AG04449 (cell line): ENCODE measurements at places on chromosomes 2 and 18.

DNA sequence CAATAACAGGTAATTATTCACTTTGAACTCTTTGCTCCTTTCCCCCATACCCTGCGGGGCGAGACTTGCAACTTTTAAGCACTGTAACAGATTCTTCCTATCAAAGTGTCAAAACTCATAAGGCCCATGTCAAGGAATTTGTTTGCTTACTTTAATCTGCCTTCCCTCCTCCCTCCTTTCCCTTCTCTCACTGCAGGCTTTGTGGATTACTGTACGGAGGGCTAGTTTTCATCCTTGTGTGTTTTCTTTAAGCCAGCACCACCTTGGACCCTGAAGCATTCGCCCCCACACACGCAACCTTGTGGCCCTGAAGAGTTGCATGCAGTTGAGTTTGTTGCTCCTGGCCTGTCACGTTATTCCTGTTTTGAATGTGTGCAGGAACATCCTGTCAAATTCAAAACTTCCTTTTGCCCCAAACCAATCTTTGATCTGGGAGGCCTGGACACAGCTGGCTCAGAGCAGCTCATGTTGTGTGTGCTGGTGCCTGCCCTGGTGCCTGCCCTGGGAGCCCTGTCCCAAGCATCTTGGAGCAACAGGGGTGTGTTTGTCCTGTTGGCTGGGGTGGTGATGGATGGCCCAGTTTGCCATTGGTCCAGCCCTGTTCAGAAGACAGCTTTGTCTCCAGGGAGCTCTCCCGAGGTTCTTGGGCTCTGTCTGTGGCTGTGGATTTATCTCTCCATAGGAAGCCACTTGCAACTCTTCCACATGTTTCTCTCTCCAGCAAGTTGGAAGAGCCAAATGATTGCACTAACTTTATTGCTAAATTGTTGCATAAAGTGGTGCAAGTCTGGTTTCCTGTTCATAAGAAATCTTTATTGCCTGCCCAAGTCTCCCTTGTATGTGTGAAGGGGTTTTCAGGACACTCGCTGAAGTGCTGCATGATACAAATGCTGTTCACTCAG lies 199.6 kb downstream of the VAPA start:
- no peak for DNase-seq

DNA sequence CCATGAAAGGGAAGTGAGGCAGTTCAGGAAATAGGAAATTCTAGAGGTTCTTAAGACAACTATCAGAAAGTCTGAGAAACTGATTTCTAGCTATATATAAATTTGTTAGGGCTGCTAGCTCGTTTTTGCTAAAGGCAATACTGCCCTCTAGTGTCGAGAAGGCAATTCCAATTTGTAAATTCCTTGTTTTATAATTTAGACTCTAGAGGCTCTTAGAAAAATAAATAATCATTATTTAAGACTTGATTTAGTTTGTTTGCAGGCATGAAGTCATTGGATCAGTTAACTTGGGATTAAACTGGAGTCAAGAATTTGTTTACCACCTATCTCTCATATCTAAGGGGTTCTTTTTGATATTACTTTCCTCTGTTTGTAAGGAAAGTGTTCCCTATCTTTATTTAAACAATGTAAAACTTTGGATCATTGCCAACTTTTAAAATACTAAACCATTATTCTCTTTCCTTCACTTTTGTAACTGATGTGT lies 66.2 kb downstream of the ACVR2A start:
- peak; percentile 16 for DNase-seq

DNA sequence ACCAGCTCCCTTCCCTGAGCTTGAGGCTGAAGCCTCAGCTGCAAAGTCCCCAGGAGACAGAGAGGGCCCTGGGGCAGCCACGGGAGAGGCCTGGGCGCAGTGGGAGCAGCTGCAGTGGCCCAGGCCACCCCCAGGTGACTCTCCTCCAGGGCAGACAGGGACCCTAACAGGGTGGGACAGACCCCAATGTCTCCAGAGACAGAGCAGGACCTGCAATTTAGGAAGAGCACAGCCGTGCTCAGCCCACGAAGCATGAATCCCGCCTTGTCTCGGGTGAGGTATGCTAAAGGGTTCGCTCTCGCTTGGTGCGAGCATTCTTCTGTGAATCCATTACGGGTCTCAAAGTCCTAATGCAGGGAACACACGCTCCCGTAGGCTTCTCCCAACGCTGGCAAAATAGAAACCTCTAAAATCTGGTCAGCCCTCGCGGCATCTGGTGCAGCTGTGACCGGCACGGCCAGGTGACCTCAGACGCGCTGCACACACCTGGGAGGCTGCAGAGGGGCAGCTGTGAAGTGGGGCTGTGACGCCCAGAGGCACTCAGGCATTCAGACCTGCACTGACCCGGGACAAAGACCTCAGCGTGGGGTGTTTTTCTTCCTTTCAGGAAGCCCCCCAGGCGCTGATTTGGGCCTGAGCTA lies 12.6 kb downstream of the MBP start:
- DNase-seq, result no peak

GRCh38 chr2:27303093-27304025 lies 4.9 kb downstream of the UCN start:
- DNase-seq, result no peak

DNA sequence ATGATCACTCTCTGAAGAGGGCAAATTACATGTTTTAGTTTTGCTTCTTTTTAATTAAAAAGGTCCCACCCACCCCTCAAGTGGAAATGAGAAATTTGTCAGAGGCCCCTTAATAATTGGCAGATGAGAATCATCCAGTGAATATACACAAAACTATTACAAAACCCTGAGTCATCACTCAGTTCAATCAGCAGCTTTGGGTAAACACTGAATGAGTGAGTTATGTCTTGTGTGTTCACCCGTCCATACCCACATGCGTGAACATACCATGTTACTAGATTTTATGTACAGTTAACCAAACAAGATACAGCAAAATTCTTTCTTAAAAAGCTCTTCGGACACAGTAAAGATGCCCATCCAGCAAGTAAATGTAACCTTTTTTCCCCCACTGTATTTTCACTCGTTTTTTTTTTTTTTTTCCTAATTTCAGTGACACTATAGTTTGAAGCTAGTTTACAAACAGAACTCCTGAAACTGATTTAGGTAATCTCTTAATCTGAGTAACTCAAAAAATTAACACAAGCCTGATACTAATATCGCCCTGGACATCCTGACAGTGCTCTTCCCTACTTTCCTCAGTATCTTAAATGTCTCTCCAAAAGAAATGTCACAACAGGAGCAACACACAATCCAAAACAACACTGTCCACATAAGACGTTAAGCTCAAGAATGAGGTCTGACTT lies 1.4 kb downstream of the PSME4 start:
- DNase-seq, result no peak

- DNase-seq, result peak; percentile 14
Measured at GRCh38 chr2:150063432-150063889, 424.0 kb downstream of the RND3 start.

- DNase-seq, result no peak
Measured at GRCh38 chr18:78739882-78740677, 239.5 kb upstream of the SALL3 start.

- DNase-seq, result no peak
Measured at GRCh38 chr18:41034413-41034812, 920.6 kb upstream of the PIK3C3 start.

DNA sequence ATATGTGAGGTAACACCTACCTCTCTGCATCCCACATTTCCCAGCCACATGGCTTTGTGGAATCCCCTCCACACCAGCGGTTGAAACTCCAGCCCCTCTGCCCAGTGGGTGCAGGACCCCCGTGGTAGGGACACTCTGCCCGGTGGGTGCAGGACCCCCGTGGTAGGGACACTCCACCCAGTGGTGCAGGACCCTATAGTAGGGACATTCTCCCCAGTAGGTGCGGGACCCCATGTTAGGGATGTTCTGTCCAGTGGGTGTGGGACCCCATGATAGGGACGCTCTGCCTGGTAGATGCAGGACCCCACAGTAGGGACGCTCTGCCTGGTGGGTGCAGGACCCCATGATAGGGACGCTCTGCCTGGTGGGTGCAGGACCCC lies 11.5 kb downstream of the COPS9 start:
- DNase-seq, result no peak

DNA sequence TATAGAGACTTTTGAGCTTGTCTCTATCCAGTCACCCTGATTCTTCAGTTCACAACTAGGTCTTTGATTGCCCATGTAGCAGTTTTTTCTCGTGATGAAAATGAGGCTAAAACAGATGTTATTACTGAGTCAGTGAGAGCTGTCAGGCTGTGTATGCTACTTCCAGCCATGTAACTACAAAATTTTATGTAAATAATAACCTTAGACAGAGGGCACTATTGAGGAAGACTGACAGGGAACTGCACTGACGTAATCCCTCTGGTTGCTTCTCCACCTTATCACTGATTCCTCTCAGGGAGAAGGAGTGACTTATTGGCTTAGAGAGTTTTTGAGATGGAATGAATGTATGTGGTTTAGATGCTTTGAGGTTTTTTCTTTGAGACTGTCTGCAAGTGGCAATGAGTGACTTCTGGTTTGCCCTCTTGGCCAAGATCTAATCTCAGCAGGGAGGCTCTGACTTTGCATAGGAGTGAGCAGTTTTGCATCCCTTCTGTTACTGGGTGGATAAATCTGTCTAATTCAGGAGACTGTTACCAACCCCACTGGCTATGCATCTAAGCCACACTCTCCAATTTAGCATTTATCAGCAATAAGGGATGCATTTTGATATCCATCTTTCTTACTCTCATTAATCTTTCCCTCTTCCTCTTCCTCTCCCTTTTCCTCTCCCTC lies 555.2 kb upstream of the FANCL start:
- no peak for DNase-seq

DNA sequence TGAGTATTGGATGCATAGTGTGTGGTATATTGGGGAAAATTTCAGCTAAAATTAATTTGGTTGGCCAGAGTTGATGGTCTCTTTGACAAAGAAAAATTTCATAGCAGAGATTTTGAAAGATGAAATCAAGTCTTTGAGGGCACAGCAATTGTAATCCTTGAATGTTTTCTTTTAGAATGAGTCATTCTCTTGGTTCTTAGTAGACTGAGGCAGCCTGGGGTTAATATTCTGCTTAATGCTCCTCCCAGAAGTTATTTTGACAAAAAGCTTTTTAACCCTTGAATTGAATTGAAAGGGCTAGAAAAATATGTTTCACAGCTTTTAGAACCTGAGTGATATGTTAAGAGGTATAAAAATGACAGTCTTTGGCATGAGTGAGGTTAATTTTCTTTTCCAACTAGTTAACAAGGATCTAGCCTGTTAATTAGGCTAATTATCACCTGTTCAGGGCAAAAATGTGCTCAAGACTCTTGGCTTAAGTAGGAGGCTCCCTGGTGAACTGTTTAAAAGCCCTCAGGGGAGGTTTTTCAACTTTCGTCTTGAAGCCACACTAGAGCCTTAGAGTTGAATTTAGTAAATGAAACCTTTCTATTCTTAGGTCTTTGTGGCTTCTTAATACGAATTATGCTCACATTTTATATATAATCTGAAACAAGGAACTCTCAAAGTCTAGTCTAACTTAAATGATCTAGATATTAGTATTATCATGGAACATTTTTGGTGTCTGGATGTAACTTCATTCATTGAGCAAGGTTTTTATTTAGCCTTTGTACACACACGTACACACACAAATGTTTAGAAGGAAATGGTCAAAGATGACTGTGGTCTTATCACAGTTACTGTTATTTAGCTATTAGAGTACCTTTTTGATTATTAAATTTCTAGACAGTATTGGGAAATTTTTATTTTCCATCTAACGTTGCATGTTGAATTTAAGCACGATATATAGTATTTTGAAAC lies 272.5 kb downstream of the ZNF407 start:
- no peak for DNase-seq

DNA sequence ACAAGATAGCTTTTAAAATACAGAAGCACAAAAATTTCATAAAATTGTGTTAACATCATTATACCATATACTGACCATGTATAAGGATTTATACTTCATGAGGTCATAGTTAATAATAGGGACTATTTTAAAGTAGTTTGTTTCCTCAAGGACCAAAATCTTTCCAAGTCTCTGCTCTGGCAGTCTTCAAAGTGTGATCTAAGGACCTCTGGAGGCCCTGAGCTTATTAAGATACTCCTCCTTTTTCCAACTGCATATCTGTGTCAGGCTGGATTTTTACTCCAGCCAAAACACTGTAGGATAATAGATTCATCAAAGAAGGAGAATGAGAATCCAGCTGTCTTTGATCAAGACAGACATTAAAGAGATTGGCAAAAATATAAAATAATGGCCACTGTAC lies 1.7 kb upstream of the SCYGR2 start:
- DNase-seq, result no peak

- no peak for DNase-seq
Measured at GRCh38 chr18:76488190-76488589, 6.9 kb downstream of the ZNF516 start.

DNA sequence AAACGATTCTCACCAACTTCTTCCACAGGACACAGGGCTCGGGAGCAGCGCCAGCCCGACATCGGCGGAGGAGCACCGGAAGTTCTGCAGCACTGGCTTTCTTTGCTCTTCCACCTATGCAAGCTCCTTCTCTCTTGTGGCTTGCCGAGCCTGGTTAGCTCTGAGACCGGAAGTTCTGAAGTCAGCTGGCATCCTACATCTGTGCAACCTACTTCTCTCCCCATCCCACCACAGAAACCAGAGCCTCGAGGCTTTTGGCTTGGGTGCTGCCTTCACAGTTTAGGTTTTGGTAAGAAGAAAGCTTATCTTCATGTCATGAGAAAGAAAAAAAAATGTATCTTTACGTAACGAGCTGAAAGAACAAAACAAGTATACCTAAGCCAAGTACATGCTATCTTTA lies 111.7 kb downstream of the ANKRD44 start:
- DNase-seq, result no peak

GRCh38 chr18:62999392-62999791 lies 284.1 kb downstream of the PHLPP1 start:
- no peak for DNase-seq

- DNase-seq, result no peak
Measured at GRCh38 chr2:224517963-224518362, 67.2 kb downstream of the CUL3 start.

- DNase-seq, result no peak
Measured at GRCh38 chr2:219689676-219690628, 62.5 kb downstream of the SLC4A3 start.

- DNase-seq, result peak; percentile 9
Measured at GRCh38 chr18:33755931-33756560, 178.0 kb downstream of the ASXL3 start.

DNA sequence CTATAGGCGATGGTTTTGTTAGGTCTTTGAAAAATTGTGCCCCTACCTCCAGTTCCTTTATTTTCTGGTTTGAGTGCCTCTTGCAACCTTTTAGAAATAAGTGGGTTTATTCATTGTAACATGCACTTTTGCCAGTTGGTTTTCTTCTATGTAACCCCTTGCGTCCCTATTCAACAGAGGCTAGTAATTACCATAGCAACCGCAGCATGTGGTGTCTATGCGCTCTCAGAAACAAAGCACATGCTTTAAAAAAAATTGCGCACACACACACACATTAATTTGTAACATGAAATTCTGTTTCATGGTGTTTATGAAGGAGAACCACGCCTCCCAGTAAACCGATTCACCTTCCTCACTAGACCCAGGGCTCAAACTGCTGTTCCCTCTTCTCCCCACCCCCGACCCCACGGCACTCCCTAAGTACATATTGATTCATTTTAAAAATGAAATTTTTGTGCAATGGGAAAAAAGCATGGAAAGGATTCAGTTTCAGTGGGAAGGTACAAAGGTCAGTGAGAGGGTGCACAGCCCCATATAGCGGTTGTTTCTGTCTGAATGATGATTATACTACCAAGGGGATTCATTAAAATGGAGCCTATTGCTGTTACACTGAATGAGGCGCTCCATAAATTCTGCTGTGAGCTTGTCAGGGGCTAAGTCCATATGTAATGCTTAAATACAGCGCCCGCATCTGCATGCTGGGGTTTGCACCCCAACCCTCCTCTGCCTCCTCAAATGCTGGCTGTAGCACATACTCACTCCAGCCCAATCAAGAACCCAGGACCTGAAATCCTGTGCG lies 206.9 kb downstream of the ICOS start:
- no peak for DNase-seq

GRCh38 chr2:100786297-100786658 lies 33.7 kb upstream of the NPAS2 start:
- peak; percentile 85 for DNase-seq
